ENCODE measurements at places on chromosomes 13 and 19. TPM values are rescaled to one million over a fixed set of nuclear protein-coding genes. Genes with fewer than 3 reads are reported as not detected.

DNA sequence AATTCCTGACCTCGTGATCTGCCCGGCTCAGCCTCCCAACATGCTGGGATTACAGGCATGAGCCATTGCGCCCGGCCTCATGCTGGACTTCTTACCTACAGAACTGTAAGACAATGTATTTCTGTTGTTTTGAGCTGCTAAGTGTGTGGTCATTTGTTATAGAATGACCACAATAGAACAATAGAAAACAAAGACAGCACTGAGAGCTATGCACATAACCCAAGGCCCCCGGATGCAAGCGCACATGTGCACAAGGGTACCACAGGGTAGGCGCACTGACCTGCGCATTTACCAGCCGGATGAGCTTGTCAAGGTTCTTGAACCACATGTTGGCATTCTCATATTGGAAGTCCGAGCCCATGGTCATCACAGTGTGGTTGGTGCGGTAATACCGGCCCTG lies 5.6 kb downstream of the MAN2B1 start:
- no peak for DNase-seq

- no peak for DNase-seq
Observed at GRCh38 chr13:21567714-21568113, 36.3 kb downstream of the MICU2 start.

DNA sequence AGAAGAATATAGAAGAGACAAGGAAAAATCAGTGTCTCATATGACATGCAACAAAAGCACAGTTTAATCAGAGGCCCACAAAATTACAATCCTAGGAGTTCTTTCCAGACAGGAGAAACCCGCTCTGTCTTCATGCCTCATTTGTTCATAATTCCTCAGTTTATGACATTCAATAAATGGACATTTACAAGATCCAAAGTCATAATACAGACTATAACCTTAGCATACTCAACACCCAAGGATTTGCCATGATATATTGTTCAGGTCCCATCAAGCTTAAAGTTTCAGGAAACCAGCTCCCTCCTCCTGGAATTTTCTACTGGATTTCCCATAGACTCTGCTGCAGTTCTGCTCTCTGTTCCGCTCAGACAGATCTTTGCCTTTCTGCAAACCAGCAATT lies 56.4 kb upstream of the POMP start:
- no peak for DNase-seq

GRCh38 chr19:55241143-55241934 lies 12.8 kb upstream of the TMEM86B start:
- no peak for DNase-seq

DNA sequence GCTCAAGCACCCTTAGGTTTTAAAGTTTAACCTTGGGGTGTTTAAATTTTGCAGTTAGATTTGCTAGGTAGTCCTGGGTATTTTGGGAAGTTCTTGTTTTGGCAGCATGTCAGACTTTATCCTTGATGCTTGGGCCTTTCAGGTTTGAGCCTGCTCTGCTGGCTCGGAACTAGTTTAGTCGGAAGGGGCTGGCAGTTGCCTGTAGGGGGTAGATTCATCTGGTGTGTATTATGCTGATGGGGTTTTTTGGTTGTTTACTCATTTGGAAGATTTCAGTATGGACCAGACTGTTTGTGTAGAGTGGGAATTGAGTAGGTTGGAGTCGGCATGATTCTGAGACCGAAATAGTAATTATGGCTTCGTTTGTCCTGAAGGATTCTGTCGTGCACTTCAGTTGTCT lies 15.1 kb downstream of the ILF3 start:
- no peak for DNase-seq

- no peak for DNase-seq
Observed at GRCh38 chr13:50400035-50400726, 384.9 kb downstream of the KCNRG start.

DNA sequence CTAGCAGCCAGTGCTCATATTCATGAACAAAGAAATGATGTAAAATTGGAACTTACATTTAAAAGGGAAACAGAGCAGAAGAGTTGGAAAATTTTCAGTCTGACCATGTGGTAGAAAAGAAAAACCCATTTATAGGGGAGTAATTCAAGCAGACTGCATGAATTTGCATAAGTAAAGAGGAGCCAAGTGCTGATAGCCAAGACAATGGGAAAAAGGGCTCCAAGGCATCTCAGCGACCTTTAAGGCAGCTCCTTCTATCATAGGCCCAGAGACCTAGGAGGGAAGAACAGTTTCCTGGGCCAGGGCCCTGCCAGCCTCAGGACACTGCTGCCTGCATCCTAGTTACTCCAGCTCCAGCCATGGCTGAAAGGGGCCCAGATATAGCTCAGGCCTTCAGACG lies 7.5 kb downstream of the DNAJC3 start:
- DNase-seq: no peak

GPR12 gene
- not detected for total RNA-seq

DNA sequence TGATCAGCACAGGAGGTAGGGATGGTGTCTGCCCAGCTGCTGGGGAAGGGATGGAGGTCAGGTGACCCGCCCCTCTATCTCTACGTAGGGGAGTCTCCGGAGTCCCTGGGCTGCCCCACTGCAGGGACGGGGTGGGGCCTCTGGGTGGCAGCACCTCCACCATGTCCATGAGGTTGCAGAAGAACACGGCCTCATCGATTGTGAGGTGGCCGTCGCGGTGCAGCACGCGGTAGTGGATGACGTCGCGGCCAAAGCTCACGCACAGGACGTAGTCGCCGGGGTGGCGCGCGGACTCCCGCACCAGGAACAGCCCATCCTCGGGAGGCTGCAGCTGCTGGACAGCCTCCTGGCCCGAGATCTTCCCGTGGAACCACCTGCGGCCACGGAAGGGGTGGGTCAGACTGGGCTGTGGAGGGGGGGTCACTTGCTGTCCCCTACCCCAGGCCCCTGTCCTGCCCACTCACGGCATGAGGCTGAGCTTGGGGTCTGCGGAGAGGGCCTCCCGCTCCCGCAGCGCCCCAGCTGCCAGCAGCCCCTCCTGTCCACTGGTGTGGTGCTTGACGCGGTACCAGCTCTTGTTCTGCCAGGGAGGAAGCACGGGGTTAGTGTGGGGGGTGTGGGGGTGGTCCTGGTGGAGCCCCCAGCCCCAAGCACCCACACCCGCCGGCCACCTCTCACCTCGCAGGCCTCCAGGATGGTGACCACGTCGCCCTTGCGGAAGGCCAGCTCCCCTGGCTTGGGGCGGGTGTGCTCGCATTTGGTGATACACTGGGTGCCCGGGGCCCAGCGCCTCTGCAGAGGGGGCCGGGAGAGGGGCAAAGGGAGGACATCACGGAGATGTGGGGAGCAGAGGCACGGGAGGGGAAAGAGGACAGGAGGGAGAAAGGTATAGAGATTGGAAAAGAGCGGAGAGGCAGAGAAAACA lies 2.3 kb downstream of the MATK start:
- DNase-seq: peak; percentile 48

DNA sequence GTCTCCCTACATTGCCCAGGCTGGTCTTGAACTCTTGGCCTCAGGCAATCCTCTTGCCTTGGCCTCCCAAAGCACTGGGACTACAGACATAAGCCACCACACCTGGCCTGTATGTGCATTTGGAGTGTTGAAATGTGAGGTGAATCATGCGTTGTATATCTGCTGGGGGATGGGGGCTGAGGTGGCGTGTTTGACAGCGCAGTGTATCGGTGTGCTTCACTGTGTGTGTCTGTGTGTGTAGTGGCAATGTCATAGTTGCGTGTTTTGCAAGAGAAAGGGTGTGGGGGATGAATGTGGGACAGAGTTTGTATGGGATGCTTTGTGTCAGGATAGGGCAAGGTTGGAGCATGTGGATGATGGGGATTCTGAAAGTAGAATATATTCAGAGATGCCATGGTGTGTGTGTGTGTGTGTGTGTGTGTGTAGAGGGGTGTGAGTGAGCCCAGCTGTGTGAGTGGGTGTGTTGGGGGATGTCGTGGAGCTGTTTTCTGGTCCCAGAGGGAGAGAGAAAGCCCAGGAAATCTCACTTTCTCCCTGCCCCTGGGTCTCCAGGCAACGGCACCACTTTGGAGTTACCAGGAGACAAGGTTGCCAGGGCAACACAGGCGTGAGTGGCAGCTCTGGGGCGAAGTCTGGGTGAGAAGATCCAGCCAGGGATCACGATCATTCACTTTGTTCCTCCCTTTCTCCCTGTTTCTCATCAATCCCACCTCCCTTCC lies 1.1 kb upstream of the SWSAP1 start:
- no peak for DNase-seq
